CD4-positive, CD25-positive, alpha-beta regulatory T cell (primary cell): ENCODE measurements at places on chromosomes 5 and 9.

GRCh38 chr5:170283296-170283695, 14.3 kb downstream of the LCP2 start:
- no peak for DNase-seq

- no peak for DNase-seq
These were observed 20.7 kb upstream of the EGFLAM start for GRCh38 chr5:38237681-38238080.

GRCh38 chr5:127744241-127744640, 41.0 kb downstream of the CCDC192 start:
- DNase-seq: no peak

GRCh38 chr5:178278358-178279023, 45.9 kb upstream of the PHYKPL start:
- no peak for DNase-seq

DNA sequence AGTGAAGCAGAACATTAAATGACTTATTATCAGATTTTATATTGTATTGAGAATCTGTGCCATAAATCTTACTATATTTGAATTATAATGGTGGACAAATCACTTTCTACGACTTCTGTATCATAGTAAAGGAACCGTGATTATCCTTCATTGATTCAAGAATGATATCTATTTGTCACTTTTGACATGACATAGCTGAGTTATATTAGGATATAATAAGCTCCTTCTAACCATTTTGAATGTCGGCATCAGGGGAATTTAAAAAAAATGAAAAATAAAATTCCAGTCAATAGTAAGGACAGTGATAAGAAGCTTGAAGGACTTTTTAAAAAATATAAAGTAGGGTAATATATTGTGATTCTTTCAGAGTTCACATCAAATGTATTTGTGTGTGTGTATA, 338.9 kb upstream of the ACO1 start:
- DNase-seq: no peak

DNA sequence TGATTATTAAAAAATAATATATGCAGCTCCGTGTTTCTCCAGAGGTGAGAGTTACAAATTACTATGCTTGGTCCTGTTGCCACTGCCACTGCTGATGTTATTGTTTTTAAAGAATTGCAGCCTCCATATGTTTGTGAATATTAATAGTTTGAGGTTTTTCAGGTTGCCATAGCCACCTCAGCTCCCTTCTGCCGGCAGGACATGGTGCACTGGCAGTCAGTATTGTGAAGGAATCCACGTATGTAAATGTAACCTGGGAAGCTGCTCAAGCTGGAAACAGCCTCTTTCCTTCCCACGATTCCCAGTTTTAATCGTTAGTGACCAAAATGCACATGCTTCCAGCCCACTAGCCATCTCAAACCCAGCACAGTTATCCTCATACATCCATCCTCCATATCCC, 184.4 kb upstream of the CCNG1 start:
- no peak for DNase-seq

- no peak for DNase-seq
These were observed 485.9 kb downstream of the EFNA5 start for GRCh38 chr5:107184871-107185270.

DNA sequence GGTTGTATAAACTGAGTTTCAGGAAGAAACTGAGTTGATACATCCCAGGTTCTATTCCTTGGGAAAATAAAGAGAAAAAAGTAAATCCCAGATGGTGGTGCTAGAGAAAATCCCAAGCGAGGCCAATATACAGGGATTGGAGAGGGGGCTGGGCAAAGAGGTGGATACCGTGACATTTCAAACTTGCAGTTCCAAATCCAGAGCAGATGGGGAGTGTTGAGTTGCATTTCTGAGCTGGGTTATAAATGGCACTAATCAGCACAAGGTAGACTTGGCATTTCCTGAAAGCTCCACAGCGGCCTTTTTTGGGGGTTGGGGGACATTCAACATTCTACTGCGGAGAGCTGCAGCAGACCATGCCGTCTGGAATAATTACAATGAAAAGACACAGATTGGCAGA, 224.4 kb downstream of the NXNL2 start:
- DNase-seq: no peak

DNA sequence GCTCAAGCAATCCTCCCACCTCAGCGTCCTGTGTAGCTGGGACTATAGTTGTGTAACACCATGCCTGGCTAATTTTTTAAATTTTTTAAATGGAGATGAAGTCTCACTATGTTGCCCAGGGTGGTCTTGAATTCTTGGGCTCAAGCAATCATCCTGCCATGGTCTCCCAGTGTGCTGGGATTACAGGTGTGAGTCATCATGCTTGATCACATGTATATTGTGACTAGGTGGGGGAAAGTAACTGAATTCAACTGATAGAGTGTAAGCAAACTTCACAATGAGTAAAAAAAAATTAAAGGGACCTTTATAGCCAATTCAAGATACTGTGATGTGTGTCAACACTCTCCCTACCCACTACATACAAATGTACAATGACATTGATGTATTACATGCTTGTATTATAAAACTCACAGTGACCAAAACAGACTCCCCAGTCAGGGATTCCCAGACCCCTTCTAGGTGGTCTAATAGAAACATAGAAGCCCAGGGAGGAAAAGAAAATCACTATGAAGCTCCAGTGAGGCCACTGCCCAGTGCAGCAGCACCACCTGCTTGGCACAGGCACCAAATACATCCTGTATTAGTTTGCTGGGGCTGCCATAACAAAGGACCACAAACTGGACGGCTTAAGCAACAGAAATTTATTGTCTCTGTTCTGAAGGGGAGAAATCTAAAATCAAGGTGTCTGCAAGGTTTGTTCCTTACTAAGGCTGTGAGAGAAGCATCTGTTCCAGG, 8.8 kb downstream of the PLGRKT start:
- no peak for DNase-seq

GRCh38 chr9:121055642-121056143, 5.6 kb upstream of the C5 start:
- DNase-seq: no peak

GRCh38 chr5:122877518-122877917, 32.1 kb downstream of the SNX24 start:
- DNase-seq: no peak

DNA sequence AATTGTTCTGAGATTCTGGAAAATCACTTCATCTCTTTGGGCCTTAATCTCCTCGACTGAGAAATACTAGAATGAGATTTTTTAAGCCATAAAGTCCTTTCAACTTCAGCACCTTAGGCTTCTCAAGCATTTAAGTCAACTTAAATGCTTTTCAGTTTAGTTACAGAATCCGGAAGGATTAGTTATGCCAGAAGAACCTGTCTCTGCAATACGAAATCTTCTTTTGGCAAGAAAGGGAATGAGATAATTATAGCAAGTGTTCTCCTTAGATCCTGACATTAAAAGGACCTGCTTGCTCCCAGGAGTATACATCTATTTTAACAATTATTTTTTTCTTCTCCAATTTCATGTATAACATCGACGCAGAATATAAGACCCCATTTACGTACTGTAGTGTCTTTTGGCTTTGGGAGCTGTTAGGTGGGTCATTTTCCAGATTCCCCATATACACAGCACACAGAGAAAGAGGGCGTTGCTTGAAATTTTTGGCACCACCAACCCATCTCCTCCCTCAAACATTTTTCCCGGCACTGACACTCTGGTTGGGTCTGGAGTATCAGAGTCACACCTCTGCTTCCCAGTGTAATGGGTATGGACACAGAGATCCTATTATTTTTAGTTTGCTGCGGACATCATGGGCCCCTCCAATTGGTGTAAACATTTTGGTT, 43.6 kb upstream of the CLINT1 start:
- no peak for DNase-seq

GRCh38 chr5:129438322-129438721, 21.8 kb upstream of the ADAMTS19 start:
- DNase-seq: no peak

GRCh38 chr5:16418471-16418922, 47.1 kb downstream of the ZNF622 start:
- no peak for DNase-seq

DNA sequence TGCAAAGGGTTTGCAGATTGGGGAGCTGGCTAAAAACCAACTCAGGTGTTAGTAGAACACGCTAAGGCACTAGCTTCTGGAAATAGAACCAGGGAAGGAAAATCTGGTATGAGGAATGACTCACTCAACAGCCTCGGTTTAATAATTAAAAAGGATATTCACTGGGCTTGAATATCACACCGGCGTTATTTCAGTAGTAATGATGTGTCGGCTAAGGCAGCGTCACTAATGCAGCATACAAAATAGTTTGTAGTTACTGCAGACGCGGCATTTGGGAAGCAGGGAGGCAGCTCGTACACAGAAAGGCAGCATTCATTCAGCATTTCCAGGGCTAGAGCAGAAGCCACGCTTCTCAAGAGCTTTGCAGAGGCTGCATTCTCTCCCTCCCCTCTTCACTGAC, 1.7 kb downstream of the ADRA1B start:
- no peak for DNase-seq

GRCh38 chr9:121369595-121370265, at the start of gene STOM:
Gene STOM (minus strand): TSS chr9:121370250. CDS start chr9:121370187, 63 bp downstream.
- peak; percentile 63 for DNase-seq

DNA sequence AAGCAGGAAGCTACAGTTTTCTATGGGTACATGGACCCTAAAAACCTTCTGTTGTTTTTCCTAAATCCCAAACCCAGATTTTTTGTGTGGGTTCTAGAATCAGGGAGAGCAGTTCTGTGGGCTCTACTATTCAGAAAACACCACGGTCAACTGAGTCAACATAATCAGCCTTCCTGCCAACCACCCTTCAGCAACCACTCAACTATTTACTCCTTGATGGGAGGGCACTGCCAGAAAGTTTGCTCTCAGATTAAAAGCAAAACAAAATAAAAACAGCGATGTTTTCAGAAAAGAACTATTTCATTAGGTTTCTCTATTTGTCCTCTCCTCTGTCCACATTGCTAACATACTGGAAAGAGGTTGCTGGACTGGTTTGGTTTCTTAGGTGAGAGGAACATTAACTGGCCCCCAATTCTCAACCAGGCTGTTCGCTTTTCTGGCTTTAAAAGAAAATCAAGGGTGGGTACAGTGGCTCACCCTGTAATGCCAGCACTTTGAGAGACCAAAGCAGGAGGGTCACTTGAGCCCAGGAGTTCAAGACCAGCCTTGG, 72.3 kb downstream of the GCNT1 start:
- no peak for DNase-seq

- DNase-seq: no peak
These were observed 5.1 kb upstream of the PTBP3 start for GRCh38 chr9:112338561-112338960.

DNA sequence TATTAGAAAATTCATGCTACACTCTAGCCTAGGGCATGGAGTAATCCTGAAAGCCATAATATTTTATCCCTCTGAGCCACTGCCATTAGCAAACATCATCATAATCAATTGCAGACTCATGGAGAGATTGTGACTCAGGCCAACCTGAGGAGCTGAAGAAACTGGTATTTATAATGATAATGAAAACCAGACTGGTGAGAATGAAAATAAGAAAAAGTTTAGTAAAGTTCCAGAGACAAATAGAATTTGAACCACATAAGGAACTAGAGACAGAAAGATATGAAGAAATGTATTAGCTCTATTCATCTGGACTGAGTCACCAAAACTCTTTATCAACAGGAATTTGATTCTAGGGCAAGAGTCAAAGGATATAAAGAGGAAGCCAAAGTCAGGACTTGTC, 158.7 kb downstream of the DRD1 start:
- no peak for DNase-seq

DNA sequence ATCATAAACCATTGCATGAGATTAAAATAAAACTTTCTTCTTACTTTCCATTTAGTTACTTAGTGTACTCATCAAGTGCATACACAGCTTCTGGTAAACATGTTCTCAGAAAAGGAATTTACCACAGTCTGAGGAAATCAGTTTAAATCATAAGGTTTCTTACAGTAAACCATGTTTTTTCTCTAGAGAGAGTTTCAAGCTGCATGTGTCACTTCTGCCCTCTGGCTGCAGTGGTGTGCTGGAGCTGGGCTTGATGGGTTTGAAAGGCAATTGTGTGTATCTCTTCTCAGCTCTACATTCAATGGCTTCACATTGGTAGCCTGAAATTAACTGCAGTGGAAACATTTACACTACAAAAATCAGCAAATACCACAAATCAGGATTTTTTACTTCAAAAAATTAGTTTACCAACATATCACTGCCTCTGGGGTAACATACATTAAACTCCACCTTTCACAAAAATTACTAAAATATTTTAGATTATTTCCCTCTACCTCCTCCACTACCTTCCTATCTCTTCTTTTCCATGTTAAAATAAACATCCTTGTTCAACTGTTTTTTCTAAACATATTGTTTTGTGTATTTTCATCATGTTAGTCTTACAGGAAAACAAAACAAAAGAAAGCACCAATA, 414.3 kb downstream of the ANXA1 start:
- no peak for DNase-seq

- DNase-seq: no peak
These were observed 34.9 kb downstream of the BICD2 start for GRCh38 chr9:92729735-92730155.

GRCh38 chr5:59532979-59533729, 360.4 kb downstream of the PDE4D start:
- no peak for DNase-seq

GRCh38 chr9:38332625-38333024, 59.9 kb upstream of the ALDH1B1 start:
- no peak for DNase-seq

- no peak for DNase-seq
These were observed 129.1 kb upstream of the FBN2 start for GRCh38 chr5:128667152-128667551.
